ENCODE measurements at places on chromosomes 6 and 20. TPM values are rescaled to one million over a fixed set of nuclear protein-coding genes. Genes with fewer than 3 reads are reported as not detected.

The COL9A1 gene
- 11.0 TPM for total RNA-seq

The EYA4 gene
- 0.94 TPM for total RNA-seq

The HLA-DPA1 gene
- total RNA-seq, result 0.94 TPM

The SLC12A5 gene
- total RNA-seq, result 33.8 TPM

The BHLHE23 gene
- 0.94 TPM for total RNA-seq

The NOTCH4 gene
- total RNA-seq, result 8.8 TPM

The AFG1L gene
- total RNA-seq, result 9.4 TPM

The RGL2 gene
- 22.8 TPM for total RNA-seq

The SCGN gene
- total RNA-seq, result 17.2 TPM

The MCCD1 gene
- not detected for total RNA-seq

The AK9 gene
- 45.1 TPM for total RNA-seq

The TRAPPC3L gene
- not detected for total RNA-seq
